ENCODE measurements at places on chromosomes 1 and 21.
A peak's percentile ranks its signal among the peaks of the same experiment; 100 is the strongest.

DNA sequence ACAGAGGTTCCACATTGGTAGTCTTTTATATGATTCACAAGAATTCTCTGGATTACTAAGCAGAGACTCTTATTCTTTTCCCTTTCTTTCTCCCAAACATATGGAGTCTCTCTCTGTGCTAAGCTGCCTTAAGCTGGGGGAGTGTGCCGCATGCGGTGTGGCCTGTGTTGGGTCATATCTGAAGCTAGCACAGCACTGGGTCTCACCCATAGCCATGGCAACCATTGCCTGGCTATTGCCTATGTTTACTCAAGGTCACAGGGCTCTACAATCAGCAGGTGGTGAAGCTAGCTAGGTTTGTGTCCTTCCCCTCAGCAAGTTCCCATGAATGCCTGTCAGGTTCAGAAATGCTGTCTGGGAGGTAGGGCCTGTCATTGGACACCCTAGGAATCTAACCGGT lies 73.6 kb upstream of the ZRANB2 start:
- DNase-seq: no peak

DNA sequence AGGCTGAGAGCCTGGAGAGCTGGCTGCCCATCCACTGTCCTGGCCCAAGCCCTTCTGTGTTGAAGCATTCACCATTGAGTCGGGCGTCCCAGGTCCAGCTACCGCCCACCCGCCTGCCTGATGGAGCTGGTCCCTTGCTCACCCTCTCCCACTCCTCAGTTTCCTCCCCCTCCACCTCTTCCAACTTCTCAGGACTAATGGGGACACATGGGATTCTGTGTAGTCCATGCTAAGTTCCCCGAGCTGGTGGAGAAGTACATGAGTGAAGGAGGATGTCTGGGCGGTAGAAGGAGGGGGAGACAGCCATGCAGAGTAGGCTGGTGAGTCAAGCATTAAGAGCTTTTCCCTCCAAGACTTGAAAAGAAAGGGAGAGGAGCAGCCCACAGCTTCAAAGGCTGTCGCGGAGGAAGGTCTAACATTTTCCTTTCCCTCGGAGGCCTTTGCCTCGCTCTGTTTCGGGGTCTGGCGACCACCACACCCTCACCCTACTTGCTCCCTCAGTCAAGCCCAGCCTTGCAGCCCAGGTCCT lies 561 bp downstream of the SLC26A9 start:
- no peak for DNase-seq

- DNase-seq: peak; percentile 89
These were observed 13.9 kb upstream of the CAMK1G start for GRCh38 chr1:209569455-209570207.

- no peak for DNase-seq
These were observed 256.8 kb downstream of the MATN1 start for GRCh38 chr1:30466610-30467009.

GRCh38 chr1:2588661-2589430 lies 2.3 kb downstream of the PRXL2B start:
- DNase-seq: no peak

GRCh38 chr21:36994501-36995158 lies 11.9 kb upstream of the RIPPLY3 start:
- DNase-seq: no peak

- DNase-seq: no peak
These were observed 34.7 kb upstream of the LRRC3 start for GRCh38 chr21:44420416-44421205.

DNA sequence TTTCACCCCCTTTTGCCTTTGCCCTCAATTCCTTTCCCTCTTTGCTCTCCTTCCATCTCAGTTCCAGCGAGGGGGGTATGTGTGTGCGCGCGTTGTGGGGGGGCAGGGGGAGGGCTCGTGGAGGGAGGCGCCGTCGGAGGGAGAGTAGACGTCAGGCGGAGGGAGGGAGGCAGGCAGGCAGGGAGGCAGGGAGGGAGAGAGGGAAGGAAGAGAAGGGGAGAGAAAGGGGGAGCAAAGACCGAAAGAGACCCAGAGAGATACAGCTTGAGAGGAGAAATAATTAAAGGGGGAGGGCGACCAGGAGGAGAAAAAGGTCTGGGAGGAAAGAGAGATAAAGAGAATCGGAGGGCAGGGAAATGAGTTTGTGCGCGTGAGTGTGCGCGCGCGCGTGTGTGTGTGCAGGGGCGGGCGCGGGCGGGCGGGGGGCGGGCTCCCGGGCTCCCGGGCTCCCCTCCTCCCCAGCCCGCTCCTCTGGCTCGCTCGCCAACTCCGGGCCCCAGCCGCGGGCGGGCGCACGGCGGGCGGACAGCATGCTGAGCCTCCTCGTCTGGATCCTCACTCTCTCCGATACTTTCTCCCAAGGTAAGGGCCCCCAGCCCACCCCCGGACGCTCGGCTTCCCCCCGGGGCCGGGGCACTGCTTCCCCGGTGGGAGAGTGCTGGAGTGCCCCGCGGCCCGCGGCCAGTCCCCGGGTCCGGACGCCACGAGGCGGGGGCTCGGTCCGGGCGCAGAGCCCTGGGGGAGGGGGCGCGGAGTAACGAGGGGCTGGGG lies at the start of gene KIRREL1:
Gene KIRREL1, plus strand, starts transcription at position 499 of the 771 bp plus-strand sequence. Its CDS starts 32 bp downstream, at position 531.
- DNase-seq: peak; percentile 90

- DNase-seq: peak; percentile 28
These were observed 24.6 kb downstream of the PODN start for GRCh38 chr1:53086491-53087070.

GRCh38 chr1:203911806-203912205 lies 50.4 kb downstream of the SNRPE start:
- DNase-seq: no peak

DNA sequence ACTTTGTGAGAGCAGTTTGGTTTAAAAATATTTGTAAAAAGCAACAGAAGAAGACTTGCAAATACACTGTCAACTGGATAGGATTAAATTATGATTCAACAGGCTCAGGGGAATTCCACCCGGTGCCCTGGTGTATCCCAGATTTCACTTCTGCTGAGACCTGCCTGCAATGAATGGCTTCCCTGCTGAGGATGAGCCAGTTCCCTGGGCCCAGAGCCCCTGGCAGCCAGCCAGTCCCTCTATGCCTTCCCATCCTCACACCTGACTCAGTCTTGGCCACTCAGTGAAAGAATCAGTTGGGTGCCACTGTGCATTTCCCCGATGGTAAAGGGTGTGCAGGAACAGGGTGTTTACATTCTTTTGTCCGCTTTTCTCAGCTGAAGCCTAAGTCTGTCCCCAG lies 64.4 kb downstream of the KCTD3 start:
- peak; percentile 34 for DNase-seq

- no peak for DNase-seq
These were observed 135.0 kb downstream of the KCNJ6 start for GRCh38 chr21:37780991-37781983.

DNA sequence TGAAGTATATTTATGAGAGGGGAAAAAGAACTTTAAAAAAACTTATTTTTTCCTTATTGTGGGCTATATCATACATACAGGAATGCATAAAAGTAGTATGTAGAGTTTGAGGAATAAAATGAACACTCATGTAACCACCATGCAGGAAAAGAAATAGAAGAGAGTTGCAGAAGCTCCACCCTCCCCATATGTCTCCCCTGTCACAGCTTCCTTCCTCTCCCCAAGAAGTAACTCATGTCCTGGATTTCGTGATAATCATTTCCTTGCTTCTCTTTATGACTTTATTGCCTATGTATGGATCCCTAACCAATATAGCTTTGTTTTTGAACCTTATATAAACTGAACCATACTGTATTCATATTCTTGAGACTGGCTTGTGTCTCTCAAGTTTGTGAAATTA lies 126.4 kb downstream of the ZZZ3 start:
- no peak for DNase-seq

DNA sequence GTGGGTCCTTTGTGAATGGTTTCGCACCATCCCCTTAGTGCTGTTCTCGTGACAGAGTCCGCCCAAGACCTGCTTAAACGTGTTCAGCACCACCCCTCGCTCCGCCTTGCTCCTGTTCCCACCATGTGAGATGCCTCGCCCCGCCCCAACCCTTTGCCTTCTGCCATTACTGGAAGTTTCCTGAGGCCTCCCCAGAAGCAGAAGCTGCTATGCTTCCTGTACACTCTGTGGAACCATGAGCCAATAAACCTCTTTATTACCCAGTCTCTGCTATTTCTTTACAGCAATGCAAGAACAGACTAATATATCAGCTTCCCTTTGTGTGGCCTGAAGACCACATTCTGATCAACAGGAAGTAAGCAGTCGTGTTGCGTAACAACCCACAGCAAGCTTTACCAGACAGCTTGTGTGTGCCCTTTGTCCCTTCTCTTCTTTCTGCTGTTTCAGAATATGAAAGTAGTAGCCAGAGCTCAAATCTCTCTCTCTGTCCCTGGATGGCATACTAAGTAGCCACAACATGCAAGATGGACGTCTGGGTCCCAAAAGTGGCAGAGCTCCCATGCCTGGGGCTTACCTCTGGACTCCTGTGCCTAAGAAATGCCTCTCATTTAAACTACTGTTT lies 14.1 kb downstream of the HENMT1 start:
- peak; percentile 82 for DNase-seq

DNA sequence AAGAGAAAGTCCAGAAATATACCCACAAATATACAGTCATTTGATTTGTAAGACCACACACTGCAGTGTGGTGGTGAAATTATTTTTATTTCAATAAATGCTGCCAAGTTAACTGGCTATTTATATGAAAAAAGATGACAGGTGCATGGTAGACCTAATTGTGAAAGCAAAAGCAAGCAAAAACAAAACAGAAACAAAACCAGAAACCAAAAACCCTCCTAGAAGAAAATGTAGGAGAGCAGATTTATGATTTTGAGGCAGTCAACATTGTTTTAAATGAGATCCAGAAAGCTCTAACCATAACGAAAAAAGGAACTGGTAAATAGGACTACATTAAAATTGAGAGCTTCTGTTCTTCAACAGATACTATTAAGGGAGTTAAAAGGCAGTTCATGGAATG lies 303.6 kb downstream of the PRDM2 start:
- no peak for DNase-seq

GRCh38 chr21:40186045-40186444 lies 318.8 kb downstream of the PCP4 start:
- no peak for DNase-seq

DNA sequence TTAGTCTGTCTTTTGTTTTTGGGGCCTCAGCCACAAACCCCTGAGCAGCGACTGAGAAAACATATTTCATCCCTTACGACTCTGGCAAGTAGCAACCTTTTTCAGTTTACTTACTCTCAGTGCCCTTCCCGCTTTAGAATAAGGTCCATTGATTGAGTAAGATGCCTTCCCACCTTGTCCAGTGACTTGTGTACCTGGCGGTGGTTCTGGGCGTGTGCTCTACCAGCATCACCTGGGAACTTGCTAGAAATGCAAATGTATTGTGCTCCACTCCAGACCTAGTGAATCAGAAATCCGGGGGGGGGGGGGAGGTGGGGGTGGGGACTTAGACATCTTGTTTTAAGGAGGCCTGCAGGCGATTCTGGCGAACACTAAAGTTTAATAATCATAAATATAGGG lies 72.1 kb downstream of the S1PR1 start:
- DNase-seq: no peak

DNA sequence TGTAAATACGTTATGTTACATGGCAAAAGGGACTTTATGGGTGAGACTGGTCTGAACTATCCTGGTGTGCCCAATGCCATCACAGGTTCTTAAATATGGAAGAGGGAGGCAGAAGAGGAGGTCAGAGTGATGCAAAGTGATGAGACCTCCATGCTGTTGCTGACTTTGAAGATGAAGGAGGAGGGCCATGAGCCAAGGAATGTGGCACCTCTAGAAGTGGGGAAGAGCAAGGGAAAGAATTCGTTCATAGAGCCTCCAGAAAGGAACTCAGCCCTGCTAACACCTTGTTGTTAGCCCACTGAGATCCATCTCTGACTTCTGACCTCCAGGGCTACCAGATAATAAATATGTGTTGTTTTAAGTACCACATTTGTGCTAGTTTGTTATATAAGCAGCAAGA lies 462.0 kb downstream of the RPS6KC1 start:
- DNase-seq: no peak

- DNase-seq: peak; percentile 96
These were observed 32.1 kb downstream of the TGFB2 start for GRCh38 chr1:218377143-218377660.

- DNase-seq: peak; percentile 4
These were observed 15.4 kb downstream of the AMPD2 start for GRCh38 chr1:109634771-109635750.

- DNase-seq: no peak
These were observed 1390.1 kb downstream of the MRPL39 start for GRCh38 chr21:24217151-24217550.

DNA sequence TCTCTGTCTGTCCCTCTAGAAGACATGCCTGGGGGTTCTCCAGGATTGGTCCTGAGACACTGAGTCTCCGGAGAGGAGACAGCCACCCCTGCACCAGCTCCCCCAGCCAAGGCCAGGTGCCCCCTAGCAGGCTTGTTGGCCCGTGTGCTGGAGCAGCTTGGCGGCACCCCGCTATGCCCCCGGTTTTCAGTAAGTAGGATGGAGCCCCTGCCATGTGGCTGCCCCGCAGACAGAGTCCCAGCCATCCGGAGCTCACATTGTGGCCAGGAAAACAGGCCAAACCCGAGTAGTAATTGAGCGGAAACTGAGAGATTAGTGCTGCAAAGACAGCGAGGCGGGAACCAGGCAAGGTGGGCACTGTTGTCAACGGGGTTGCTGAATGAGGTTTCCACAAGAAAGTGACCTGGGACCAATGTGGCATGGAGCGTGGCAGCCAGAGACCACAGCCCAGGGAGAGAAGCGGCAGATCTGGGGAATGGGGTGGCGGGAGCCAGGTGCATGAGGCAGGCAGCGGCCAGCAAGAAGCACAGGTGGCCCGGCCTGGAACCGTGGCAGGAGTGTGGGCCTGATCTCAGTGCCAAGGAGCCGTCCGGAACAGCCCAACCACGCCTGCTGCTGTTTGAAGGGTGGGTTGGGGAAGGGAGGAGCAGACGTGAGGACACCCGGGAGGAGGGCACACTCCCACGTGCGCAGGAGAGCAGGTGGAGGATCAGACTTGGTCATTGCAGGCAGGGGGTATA lies 137.4 kb upstream of the VAMP3 start:
- DNase-seq: no peak

GRCh38 chr21:31945546-31945945 lies 72.7 kb downstream of the HUNK start:
- peak; percentile 77 for DNase-seq

GRCh38 chr1:46400421-46400820 lies 6.3 kb downstream of the FAAH start:
- DNase-seq: no peak

DNA sequence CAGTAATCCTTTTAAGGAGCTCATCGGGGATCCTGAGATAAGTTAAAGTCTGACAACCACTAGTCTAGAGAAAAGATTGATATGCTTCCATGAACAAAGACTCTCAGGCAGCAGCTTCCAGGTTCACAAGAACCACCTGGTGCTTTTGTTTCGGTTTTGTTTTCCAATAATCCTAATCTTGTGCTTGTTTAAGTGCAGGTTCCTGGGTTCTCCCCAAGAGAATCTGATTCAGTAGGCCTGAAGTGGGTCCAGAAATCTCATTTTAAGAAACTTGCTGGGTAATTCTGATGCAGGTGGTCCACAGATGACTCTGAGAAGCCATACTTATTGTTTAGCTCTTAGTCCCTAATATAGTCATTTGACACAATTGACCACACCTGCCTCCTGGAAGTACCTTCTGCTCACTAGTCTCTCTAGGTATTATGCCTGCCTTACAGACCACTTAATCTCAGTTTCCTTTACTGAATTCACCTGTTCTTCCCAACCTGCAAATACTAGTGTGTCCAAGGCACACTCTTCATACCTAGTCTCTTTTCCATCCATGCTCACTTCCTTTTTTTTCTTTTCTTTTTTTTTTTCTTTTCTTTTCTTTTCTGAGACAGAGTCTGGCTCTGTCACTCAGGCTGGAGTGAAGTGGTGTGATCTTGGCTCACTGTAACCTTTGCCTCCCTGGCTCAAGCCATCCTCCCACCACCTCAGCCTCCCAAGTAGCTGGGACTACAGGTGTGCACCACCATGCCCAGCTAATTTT lies 20.5 kb upstream of the FRRS1 start:
- no peak for DNase-seq
